ENCODE measurements at places on chromosomes 3 and 15.
A peak's percentile ranks its signal among the peaks of the same experiment; 100 is the strongest.

DNA sequence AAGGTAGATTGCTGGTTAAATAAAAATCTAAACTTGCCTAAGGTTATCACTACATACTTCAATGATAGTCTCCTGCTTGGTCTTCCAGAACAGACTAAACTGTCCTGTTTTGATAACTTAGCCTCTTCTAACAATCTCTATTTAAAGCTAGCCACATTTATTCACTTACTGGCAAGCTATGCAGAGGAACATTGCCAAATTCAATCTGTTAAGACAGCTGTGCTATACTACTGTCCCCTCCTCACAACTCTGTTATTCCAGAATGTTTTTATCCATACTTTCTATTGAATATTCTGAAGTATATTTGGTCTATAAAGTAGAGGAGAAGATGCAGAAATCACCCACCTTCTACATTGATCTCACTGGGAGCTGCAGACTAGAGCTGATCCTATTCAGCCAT, 594.0 kb upstream of the CCDC54 start:
- DNase-seq = no peak

DNA sequence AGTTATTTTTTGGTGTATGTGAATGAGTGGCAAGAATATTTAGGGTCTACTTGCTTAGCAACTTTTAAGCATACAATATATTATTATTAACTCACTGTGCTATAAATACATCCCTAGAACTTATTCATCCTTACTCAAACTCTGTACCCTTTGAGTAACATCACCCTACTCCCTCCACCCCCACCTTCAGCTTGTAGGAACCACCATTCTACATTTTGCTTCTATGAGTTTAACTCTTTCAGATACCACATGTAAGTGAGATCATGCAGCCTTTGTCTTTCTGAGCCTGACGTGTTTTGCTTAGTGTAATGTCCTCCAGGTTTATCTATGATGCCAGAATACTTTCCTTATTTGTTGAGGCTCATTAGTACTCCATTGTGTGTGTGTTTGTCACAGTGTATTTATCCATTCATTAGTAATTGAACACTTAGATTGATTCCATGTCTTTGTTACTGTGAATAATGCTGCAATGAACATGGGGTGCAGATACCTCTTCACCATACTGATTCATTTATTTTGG, 526.9 kb downstream of the PYDC2 start:
- no peak for DNase-seq

DNA sequence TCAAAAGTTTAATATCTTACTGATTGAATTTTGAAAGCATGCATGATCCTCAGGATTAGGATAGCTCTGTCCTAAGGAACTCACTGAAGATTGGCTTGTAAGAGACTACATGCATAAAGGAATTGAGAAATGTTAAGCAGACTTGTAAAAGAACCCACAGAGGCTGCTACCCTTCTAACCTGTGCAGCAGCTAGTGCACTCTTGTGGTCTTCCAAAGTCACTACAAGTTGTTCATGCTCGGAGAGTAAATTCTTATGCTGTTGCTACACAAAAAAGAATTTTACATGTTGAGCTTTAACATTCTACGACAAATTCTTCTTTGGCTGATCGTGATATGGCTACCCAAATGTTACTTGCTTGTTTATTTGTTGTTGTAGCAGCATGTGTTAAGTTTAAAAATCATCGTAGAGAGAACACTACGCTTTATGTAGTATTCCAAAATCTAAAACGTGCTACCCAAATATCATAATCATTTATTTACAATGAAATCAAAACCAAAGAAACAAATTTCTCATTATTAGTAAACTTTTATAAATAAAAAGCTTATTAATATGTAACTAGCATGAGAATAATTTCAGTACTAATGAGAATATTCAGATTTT, 55.0 kb downstream of the GOLIM4 start:
- no peak for DNase-seq

GRCh38 chr3:57069503-57069902, 9.0 kb downstream of the SPATA12 start:
- no peak for DNase-seq

DNA sequence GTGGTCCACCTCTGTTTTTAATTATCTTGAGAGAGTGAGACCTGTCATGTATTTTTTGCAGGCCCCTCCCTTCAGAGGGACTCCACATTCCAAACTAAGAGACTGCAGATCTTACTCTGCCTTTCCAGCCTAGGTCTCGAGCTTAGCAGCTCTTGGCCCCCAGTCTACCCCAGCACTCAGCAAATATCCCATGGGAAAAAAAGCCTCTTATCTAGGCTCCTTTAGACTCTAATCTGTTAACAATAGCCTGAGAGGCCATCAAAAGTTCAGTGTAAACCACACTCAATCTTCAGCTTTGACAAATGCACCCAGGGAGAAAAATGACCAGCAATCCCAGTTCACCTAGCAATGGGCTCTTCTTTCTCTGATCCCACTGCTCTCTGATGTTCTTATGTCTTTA, 8.6 kb upstream of the BLM start:
- DNase-seq = no peak

GRCh38 chr3:106688464-106688863, 688.8 kb upstream of the CCDC54 start:
- DNase-seq = no peak

- no peak for DNase-seq
Measured at GRCh38 chr15:73048624-73049295, 3.5 kb upstream of the NEO1 start.

DNA sequence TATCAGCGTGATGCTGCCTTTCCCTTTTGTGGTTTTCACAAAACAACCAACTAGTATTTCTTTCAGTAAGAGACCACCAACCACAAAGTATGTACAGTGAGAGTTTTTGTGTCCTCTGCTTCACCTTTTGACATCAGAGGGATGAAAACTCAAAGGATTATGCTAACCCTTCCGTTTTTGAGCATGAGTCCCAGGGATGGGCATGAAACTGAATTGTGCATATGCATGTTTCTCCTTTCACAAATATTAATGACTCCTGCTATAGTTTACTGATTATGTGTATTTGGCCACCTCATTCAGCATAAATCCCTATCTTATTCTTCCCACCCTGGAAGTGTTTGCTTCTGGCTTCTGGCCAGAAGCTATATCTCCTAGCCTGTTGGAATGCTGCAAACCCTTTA, 59.2 kb downstream of the RSRC1 start:
- no peak for DNase-seq

DNA sequence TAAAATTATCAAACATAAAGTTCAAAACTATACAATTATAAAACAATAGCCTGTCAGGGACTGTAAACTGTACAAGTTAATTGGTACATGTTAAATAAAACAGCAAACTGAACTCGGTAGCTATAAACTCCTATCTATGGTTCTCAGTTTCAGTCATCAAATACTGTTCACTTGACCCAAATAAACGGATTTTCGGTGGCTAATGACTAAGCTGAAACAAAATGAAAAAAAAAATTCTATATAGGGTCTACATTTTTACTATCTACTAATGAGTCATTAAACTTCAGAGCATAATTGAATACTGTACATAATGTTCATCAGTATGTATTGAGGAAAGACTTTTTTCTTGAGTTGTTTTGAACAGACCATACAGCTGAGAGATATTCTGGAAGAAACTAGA, 6.6 kb downstream of the PROK2 start:
- DNase-seq = no peak

- no peak for DNase-seq
Measured at GRCh38 chr3:150847433-150847832, 57.8 kb downstream of the MINDY4B start.

- DNase-seq = peak; percentile 83
Measured at GRCh38 chr15:65516997-65517865, at the start of gene DPP8. TSS of gene DPP8 (minus strand) at chr15:65517689. CDS start at chr15:65512553, 5,136 bp downstream.

GRCh38 chr15:57395292-57395691, 19.0 kb downstream of the CGNL1 start:
- no peak for DNase-seq

- no peak for DNase-seq
Measured at GRCh38 chr15:100241572-100242482, 99.9 kb downstream of the ADAMTS17 start.

DNA sequence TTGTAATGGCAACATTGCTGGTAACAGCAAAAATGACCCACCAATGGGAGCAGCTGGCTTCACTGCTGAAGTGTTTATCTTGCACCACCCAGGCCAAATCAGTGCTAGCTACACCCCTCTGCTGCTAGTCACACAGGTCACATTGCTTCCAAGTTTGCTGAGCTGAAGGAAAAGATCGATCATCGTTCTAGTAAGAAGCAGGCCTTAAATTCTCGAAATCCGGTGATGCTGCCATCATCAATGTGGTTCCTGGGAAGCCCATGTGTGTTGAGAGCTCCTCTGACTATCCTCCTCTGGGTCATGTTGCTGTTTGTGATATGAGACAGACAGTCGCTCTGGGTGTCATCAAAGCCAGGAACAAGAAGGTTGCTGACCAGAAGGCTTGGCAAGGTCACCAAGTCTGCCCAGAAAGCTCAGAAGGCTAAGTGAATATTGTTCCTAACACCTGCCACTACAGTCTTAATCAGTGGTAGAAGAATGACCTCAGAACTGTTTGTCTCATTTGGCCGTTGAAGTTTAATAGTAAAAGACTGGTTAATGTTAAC, 21.2 kb downstream of the TM4SF4 start:
- DNase-seq = no peak

DNA sequence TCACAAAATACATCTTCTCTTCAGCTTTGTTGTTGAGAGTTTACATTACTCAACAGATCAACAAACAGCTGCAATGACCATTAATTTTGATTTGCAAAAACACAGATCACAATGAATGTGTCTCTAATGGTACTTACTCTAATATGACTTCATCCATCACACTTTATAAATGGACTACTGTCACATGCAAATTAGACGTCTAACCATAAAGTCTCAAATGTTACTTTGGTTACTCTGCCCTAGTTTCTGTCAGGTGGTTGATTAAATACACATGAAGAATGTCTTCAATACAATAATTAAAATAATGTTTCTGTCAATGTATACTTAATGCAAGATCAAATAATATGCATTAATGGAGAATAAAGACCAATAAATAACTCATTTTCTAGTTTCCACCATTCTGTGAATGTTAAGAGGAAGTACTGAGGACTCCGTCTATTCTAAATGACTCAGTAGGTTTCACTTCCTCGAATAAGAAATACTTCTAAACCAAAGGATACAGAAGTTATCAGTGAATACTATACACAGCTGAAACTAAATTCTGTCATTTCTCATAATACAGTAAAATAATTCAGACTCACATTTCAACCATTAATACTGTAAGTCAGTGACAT, 145.8 kb downstream of the CBLB start:
- DNase-seq = no peak

DNA sequence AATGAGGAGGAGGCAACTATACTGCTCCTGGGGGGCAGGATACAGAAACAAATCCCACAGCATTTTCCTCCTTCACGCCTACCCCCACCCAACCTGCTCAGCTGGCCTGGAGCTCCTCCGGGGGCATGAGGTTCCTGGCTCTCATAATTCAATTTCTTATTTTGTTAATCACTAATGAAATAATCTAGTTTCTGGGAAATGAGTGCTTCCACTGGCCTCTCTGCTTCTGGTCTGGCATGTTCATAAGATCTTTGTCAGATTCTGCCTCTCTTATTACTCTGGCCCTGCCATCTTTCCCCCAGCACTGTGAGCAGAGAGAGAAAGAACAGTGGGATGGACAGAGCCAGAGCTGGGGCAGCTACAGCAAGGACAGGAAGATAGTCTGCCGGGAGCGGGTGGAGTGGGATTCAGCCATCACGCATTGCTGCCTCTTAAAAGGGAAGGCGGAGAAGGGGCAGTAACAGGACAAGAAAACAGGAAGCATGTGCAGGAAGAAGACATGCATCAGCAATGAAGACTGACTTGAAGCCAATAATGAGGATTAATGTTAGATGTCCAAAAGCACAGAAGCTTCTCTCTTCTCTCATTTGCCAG, 13.6 kb downstream of the RPAP1 start:
- no peak for DNase-seq

DNA sequence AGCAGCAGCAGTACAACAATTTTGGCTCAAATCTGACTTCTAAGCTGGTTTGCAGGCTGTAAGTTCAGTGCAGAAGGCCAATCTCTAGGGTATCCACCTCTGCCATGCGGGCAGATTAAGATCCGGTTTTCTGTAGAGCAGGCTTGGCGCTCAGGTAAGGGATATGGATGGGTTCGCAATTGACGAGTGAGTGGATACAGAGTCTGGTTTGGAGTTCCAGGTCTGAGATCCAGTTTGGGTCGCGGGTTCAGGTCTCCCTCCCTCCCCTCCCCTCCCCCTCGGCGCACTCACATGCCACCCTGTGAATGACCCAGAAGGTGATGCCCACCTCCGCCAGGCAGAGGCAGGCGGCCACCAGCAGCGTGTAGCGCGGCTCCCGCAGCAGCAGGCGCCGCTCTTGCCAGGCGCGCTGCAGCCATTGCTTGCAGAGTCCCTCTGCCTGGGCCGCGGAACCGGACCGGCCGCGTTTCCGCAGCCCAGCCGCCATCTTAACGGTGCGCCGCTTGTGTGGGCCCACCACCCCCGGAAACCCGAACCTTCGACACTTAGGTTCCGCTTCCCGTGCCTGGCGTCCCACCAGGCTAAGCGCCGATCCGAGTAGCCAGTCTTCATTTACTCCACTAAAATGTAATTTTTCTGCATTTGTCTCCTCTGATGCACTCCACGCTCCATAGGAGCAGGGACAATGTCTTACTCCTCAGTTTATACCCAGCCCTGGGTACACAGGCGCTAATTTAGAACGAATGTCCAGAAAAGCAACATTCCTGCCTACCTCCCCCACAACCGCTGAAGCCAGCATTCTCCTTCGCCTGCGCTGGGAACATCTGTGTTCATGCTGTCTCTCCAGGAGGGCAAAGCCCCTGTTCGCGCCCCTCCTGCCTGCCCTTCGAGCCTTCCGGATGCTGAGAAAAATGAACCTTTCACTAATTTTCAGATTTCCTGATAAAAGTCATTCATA, at the start of gene ALG3:
Gene ALG3, minus strand, starts transcription at position 509 of the 958 bp plus-strand sequence. Its CDS starts 22 bp downstream, at position 487.
- DNase-seq = peak; percentile 77

DNA sequence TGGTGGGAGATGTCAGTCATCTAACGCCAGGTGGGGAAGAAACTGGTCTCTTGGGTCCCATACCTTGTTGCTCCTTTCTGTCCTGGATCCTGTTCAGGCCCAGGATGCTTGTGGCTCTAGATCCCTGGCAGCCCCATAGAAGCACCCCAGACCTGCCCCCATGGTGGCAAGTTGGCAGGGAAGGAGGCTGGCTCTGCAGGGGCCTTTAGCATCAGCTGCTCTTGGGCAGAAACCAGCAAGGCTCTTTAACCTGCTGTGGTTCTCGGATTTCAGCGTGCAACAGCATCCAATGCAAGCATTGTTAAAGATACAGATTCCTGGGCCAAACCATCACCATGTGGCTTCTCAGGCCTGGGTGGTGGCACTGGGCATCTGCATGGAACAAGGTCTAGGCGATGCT, 75.8 kb downstream of the SNRK start:
- no peak for DNase-seq

DNA sequence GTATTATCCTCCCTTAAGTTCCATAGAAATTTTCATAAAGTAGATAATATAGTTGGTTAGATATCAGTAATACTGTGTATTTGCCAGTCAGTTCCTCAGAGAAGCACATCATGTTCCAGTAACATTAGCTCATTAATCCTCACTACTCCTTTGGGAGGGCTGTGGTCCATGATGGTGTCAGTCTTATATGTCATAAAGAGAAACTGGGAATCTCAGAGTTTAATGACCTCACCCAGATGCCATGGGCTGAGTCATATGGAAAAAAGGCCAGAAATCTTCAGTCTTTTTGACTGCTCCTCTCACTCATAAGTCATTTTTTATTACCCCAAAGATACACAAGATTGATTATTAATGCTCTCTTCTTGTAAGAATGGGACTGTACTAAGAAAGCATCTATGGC, 188.6 kb downstream of the CHL1 start:
- peak; percentile 3 for DNase-seq

Measured in GOT3 (cell line).